Fibroblast of pulmonary artery (primary cell): ENCODE measurements at places on chromosomes 1 and 21.

GRCh38 chr21:20086508-20086907, 911.7 kb upstream of the NCAM2 start:
- no peak for DNase-seq

DNA sequence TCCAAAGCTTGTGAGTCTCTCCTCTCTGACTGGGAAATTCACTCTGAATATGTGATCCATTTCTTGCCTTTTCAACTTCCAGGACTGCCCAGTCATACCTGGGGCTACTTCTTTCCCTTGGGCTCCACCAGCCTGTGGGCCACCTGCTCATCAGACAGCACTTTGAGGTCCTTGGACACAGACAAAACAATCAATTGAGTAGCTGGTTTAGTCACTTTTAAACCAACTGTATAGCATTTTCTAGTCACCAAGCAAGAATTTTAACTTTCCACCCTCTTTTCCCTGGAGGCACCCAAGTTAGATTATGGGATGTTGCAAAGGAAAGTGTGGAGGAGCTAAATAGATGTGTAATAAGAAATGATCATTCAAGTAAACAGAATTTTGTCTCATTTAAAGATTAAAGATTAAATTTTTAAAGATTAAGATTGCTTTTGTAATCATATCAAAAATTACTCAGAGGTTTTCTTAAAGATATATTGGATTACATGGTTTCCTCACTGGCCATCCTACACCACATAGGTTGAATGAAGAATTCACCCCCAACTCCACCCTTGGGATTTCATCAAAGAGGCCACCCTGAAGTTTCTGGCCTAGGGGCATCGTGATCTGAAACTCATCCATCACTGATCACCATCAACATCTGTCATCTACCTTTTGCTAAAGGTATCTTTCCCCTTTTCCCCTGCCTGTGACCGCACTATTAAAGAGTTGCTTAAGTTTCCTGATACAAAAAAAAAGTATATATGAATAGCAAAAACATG, 219.2 kb upstream of the NR5A2 start:
- DNase-seq, result no peak

GRCh38 chr1:22780696-22781095, 70.1 kb downstream of the EPHB2 start:
- peak; percentile 18 for DNase-seq

GRCh38 chr21:46062471-46063211, 35.3 kb upstream of the COL6A2 start:
- no peak for DNase-seq

DNA sequence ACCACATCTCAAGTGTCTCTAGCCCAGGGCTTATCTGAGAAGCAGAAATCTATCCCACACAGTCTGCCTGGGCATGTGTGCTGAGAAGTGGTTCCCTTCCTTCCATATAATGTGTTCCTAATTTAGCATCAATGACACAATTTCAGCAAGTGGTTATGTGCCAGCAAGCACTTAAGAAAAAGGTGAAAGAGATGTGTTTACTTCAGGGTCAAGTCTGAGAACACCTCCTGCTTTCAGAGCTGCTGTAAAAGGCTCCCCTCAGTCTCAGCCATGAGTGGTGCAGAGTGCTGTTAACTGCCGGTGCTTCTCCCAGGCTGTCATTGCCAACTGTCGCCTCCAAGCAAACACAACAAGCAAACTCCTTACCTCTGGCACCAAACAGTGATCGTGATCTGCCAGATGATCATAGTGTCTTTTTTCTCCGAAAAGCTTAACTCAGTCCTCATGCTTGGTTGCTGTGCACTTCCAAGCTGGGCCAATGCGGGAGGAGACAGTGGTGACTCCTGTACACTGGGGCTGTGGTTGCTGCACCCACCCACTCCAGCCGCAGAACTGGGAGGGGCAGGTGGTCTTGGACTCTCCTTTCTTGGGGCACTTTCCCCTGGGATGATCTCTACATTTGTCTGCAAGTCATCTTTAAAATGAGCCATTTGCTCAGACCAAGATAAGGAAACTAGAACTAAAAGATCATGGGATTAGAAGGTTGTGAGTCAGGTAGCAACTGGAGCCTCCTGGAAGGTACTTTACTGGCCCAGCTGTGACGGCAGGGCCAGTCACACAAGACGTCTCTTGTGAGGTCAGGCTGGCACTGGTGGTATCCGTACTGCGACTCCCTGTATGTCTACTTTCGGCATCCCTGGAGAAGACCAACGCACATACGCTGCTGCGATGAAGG, 32.4 kb downstream of the ATP1A1 start:
- DNase-seq, result no peak

- no peak for DNase-seq
Observed at GRCh38 chr1:109906839-109907180, 3.8 kb upstream of the CSF1 start.

- peak; percentile 10 for DNase-seq
Observed at GRCh38 chr1:160625725-160626498, 20.9 kb downstream of the SLAMF1 start.

- DNase-seq, result no peak
Observed at GRCh38 chr1:183505454-183506089, 33.3 kb downstream of the SMG7 start.

DNA sequence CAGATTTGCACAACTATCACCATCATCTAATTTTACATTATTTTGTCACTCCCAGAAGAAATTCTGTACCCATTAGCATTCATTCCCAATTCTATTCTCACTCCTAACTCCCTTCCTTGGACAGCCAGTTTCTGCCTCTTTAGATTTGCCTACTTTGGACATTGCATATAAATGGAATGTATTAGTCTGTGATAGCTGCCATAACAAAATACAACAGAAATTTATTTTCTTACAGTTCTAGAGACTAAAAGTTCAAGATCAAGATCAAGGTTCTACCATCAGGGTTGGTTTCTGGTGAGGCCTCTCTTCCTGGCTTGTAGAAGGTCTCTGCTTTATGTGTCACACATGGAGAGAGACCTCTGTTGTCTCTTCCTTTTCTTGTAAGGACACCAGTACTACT, 61.9 kb downstream of the ALG6 start:
- no peak for DNase-seq

GRCh38 chr1:93844262-93845045, 34.6 kb downstream of the DNTTIP2 start:
- DNase-seq, result peak; percentile 90

GRCh38 chr1:183277821-183278738, 92.0 kb downstream of the LAMC2 start:
- DNase-seq, result peak; percentile 86

- no peak for DNase-seq
Observed at GRCh38 chr1:219149009-219149577, 24.6 kb upstream of the LYPLAL1 start.

DNA sequence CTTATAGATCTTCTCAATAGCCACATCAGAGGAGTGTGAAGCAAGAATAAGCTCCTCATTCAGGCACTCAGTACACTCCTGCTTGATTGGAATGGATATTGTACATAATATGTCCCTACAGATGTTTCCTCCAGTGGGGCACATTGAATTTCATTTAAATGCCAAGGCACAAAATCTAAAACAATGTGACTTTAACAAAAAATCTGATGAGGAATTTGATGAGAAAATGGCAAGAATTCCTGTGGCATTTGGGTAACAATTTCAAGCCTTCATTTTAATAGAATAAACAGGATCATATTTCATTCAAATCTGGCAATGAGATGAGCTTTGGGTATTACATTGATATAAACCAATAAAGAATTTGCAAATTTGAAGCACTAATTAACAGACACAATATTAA, 307.7 kb upstream of the PKN2 start:
- DNase-seq, result no peak

DNA sequence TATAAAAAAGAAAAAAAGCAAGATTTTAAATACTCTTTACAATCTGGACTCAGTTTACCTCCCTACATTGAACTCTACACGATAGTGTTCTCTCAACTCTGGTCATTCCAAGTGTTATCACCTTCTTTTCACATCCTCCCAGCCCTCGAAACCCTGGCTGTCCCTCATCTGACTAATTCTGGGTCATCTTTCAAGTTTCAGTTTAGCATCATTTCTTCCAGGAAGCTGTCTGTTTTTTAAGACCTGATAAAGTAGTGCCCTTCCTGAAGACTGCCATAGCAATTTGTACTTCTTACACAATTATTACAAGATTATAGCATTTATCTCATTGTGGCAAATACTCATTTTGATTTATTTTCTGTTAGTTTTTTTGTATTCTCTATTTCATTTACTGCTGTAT, 1.2 kb downstream of the ALG14 start:
- DNase-seq, result no peak

- DNase-seq, result no peak
Observed at GRCh38 chr1:217331698-217332097, 299.2 kb downstream of the GPATCH2 start.

- DNase-seq, result no peak
Observed at GRCh38 chr1:168720839-168721238, 8.2 kb downstream of the DPT start.

DNA sequence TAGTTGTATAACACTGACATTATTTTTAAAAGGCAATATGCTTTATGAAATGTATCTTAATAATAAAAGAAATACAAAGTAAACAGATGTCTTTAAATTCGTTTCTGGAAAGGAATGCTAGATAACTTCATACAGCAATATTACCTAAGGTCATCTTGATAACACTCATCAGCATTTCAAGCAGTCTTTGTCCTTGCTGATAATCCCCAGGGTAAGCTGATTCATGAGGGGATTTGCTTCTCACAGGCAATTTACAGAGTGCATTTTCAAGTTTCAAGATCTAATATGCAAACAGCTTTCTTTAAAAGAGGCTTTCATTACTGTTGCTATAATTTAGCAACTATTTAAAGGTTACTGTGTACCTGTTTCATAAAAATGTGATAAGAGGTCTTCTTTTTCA, 75.2 kb upstream of the NEK2 start:
- DNase-seq, result no peak

DNA sequence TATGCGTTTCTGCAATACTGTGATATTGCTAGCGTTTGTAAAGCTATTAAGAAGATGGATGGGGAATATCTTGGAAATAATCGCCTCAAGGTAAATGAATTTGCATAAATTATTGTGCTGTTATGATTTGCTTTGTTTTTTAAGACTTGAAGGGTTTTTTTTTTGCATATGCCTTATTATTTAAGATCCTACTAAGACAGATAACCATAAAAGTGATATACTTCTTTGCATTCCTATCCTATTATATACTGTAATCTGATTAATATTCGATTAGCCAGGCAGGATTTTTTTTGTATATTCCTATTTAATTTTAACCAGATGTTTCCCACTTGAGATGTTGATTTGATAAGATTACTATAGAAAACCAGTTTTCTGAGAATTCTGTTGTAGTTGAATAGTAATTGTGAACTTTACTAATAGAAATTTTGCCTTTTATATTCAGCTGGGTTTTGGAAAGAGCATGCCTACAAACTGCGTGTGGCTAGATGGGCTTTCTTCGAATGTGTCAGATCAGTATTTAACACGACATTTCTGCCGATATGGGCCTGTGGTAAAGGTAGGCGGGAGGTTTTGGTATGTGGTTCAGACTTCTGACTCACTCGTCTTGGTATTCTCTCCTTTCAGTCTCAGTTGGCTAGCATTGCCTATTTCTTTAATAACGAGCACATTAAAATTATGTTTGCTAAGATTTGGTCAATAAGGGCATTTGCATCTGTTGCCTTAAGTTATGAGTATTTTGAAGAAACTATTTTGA, 56.8 kb downstream of the ZBTB17 start:
- peak; percentile 70 for DNase-seq

- no peak for DNase-seq
Observed at GRCh38 chr1:60600532-60600931, 481.8 kb upstream of the NFIA start.

DNA sequence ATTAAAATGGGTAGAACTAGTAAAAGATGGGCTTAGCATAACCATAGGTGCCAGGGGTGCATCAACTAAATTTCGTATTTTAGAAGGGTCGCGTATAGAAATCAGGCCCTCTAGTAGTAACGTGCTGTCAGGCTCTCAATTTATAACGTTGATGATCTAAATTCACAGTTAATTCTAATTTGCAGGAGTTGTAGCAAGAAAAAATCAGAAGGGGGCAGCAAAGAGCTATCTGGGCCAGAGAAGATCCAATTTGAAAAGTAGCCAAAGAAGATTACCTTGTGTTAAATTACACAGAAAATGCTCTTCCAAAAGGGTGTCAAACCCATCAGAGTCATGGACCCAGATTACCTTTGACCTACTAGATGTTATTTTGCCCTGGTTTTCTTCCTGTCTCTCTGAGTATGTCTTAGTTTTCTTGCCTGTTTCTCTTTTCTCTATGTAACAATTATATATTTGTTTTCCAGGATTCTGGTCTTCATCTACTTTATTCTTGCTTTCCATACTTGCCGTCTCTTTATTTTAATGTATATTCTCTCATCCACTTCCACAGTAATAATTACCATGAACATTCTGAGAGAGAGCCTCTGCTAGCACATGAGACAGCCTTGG, 1030.9 kb downstream of the AMY1C start:
- peak; percentile 43 for DNase-seq

DNA sequence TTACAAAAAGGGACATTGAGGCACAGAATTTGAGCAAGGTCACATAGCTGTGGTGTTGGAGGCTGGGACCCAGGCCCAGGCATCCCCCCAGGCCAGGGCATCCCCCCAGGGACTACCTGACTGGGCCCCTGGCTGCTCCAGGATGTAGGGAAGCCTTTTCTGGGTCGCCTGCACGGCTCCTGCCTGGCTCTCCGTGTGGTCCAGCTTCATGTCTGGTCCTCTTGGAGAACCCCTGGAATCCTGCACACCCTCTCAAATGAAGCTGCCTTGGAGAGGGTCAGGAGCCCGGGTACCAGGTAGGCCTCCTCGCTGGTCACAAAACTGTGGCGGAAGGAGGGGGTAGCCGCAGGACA, 919 bp upstream of the CELSR2 start:
- no peak for DNase-seq

DNA sequence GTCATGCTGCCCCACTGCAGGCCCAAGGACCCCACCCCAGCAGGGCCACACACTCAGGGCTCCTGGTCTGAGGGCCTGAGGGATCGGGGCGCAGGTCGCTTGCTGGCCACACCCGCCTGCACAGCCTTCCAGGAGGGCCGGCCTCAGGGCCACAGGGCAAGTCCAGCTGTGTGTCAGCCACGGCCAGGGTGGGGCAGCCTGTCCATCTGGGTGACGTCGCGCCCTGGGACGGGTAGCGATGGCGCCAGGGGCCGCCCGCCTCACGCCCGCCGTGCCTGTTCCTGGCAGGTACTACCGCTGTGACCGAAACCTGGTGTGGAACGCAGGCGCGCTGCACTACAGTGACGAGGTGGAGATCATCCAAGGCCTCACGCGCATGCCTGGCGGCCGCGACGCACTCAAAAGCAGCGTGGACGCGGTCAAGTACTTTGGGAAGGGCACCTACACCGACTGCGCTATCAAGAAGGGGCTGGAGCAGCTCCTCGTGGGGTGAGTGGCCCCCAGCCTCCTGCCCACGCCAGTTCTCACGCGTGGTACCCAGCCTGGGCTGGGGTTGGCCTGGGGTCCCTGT, 2.5 kb downstream of the COL6A1 start:
- DNase-seq, result no peak
